ENCODE measurements at places on chromosomes 3 and 15. TPM values are rescaled to one million over a fixed set of nuclear protein-coding genes. Genes with fewer than 3 reads are reported as not detected.

DNA sequence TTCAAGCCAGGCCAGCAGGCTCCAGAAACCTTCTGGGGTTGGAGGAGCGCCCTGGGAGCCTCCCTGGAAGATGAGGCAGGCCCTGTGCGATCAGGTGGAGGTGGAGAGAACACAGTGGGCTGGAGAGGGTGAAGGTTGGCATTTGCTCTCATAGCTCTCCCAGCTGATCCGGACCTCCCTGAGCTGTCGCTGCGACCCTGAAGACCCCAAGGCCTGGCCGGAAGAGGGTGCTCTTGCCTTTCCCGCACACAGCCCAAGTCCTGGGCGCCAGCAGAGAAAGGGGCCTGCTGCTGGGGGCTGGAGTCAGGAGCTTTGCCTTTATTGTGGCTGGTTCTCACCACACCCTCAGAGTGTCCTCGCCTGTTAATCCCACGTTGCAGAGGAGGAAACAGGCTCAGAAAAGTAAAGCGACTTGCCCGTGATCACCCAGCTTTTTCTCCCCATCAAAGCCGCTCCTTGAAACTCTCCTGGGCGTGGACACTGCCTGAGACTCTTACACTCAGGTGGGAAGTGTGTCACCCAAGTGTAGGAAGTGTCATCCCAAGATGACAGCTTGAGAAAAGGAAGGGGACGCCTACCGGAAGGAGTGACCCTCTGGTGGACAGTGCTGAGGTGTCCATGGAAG, 8.6 kb upstream of the RPL29 start:
- peak overlapping the region; percentile 22 for H3K27ac ChIP-seq
- H3K4me3 ChIP-seq = no peak overlapping the region
- H3K36me3 ChIP-seq = no peaks in the 10 kb centered on the region
- H3K4me1 ChIP-seq = peaks cover 13% of the 10 kb centered on the region
- no peaks in the 10 kb centered on the region for H3K27me3 ChIP-seq

- H3K27ac ChIP-seq = no peak overlapping the region
Observed at GRCh38 chr15:67977414-67978089, 76.6 kb upstream of the PIAS1 start.

GRCh38 chr3:162092751-162093150, 596.1 kb downstream of the OTOL1 start:
- no peaks in the 10 kb centered on the region for H3K27me3 ChIP-seq
- no peak overlapping the region for H3K4me3 ChIP-seq
- no peak overlapping the region for H3K27ac ChIP-seq
- H3K4me1 ChIP-seq = no peaks in the 10 kb centered on the region

Gene TMEM207
- total RNA-seq = not detected

Gene CASR
- 0.19 TPM for total RNA-seq

GRCh38 chr3:49707113-49707480, 12.4 kb downstream of the AMIGO3 start:
- H3K4me1 ChIP-seq = no peaks in the 10 kb centered on the region
- no peak for DNase-seq
- H3K27ac ChIP-seq = no peak overlapping the region
- no peaks in the 10 kb centered on the region for H3K27me3 ChIP-seq
- peaks cover 66% of the 10 kb centered on the region for H3K36me3 ChIP-seq

DNA sequence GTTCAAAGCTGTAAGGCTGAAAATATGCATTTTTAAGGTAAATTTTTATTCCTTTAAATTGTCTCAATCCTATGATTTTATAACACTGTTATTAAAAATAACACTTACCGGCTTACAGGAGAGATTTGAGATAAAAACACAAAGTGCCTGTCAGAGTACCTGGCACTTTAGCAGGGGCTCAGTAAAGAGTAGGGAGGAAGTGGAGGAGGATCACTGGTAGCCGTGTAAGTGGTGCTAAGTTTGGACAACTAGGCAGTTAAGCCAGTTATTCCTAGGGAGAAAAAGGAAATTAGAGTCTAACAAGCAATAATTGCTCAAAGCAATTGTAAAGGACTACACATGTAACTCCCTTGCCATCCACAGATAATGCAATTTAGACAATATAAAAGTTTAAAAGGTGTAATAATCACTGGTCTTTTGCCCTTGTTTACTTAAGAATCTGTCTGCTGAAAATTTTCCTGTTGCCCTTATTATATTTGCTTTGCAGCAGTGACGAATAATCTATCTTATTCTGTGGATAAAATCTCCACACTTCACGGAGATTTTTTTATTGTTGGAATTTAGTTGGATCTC, 204.8 kb downstream of the CDIN1 start:
- no peaks in the 10 kb centered on the region for H3K27me3 ChIP-seq
- no peak for DNase-seq
- H3K27ac ChIP-seq = no peak overlapping the region
- no peaks in the 10 kb centered on the region for H3K36me3 ChIP-seq
- H3K4me1 ChIP-seq = no peaks in the 10 kb centered on the region

DNA sequence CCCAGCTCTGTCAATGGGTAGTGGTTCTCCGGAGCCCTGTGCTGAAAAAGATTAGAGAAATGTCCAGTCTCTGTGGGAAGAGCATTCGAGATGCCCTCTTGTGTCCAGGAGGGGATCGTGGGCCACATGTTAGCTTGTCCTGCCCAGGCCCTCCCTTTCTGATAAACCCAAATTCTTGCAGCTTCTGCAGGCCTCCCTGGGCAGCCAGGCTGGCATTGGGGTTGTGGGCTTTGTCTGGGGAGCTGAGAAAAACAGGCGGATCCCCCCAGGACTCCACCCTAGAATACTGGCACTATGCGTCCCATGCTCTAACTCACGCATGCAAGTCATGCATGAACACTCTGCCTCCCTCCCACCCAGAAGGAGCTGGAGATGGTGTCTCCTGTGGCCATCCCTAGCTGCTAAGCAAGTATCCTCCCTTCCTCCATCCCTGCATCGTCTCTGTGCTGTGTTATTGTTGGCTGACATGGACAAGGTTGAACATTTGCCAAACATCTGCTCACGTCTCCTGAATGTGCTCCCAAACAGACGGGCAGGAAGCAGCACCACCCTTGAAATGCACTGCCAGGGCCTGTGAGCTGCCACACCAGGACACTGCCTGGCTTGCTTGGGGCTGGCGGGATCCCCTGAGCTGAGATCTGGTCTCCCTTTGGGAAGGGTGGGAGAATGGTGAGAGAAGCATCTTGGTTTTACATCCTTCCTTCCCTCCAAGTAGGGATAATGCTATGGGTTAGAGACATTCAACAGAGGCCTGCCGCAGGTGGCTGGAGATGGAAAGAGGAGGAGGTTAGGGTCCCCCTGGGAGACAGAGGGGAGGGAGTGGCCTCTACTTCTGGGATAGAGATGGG, 26.5 kb downstream of the CFAP161 start:
- H3K36me3 ChIP-seq = no peaks in the 10 kb centered on the region
- no peak overlapping the region for H3K4me3 ChIP-seq
- H3K27ac ChIP-seq = peak overlapping the region; percentile 60
- H3K4me1 ChIP-seq = peaks cover 69% of the 10 kb centered on the region

GRCh38 chr15:96293441-96293840, 37.1 kb upstream of the NR2F2 start:
- H3K27ac ChIP-seq = no peak overlapping the region
- H3K36me3 ChIP-seq = no peaks in the 10 kb centered on the region
- H3K4me3 ChIP-seq = no peak overlapping the region

DNA sequence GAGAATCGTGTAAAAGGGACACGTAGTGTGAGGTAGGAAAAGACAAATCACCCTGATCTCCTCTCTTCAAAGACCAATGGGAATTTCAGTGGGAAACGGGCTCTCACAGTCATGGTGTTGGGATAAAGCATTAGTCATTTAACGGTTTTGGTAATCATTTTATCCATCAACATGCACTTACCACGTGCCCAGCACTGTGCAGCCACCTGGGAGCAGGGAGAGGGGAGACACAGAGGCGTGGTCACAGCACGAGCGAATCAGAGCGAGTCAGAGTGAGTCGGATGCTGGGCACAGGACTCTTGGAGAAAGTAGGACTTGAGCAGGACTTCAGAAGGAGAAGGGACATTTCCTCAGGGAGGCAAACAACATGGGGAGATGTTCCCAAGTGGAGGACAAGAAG, 130.8 kb downstream of the MINAR1 start:
- H3K27me3 ChIP-seq = no peaks in the 10 kb centered on the region
- no peaks in the 10 kb centered on the region for H3K4me1 ChIP-seq
- no peak overlapping the region for H3K27ac ChIP-seq
- no peaks in the 10 kb centered on the region for H3K36me3 ChIP-seq
